Brain pericyte (primary cell): ENCODE measurements at places on chromosomes 12 and 14.

DNA sequence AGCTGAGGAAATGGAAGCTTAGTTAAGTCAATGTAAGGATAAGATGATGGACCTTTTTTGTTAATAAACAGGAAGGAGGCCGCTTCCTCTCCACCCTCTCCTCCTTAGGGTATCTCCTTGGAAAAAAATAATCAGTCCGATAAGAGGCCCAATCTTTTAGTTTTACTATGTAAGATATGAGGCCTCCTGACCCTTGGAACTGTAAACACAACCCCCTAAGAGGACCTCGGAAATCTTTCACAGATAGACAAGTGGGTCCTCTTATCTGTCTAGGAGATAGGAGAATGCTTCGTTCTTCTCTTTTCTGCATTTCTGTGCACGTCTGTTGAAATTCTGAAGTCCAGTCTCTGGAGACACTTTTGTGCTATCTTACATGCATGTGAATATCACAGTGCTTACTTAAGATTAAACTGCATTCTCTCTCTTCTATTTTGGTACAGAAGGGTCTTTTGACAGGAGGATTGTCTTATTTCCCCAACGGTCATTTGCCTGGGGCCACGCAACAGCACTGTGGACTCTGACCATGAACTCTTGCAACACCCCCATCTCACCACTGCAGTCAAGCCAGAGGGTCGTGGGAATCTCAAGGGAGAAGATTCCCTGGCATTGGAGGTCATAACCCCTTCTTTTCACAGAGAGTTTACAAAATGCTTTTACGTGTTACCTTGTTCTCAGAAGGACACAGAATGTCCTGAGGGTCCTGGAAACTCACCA lies 313.0 kb upstream of the RTL1 start:
- no peak for DNase-seq

DNA sequence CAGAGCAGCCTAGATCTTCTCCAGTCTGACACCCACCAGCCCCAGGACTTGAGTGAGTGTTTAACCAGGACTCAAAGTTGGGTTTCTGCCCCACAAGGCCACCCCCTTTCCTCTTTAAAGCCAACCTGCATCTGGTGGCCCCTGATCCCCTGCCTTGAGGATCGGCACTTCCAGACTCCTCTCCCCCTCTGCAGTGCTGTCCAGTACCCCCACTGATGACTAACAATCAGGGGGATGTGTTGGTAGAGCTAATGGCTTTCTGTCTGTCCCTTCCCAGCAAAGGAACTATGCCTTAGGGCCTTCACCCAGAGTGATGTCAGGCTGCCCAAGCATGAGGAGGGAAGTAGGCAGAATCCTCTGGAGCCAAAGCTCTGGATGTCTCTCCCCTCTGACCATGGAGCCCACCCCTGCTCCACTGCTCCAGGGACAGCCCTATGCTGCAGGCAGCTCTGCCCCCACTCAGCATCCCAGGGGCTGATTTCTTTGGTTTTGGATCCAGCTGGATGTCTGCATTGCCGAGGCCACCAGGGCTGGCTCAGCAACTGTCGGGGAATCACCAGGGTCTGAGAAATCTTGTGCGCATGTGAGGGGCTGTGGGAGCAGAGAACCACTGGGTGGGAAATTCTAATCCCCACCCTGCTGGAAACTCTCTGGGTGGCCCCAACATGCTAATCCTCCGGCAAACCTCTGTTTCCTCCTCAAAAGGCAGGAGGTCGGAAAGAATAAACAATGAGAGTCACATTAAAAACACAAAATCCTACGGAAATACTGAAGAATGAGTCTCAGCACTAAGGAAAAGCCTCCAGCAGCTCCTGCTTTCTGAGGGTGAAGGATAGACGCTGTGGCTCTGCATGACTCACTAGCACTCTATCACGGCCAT lies 42.9 kb downstream of the DAD1 start:
- peak; percentile 87 for DNase-seq

- DNase-seq: no peak
Measured at GRCh38 chr12:5581019-5581418, 149.1 kb downstream of the NTF3 start.

- no peak for DNase-seq
Measured at GRCh38 chr14:21298358-21298757, 18.5 kb downstream of the RPGRIP1 start.

- no peak for DNase-seq
Measured at GRCh38 chr14:37678916-37679315, 83.5 kb downstream of the TTC6 start.

- DNase-seq: no peak
Measured at GRCh38 chr12:2384533-2385351, 332.0 kb downstream of the CACNA1C start.
